T-helper 17 cell (primary cell): ENCODE measurements at places on chromosomes 3 and 15.

GRCh38 chr3:146040630-146041029 is 120.4 kb downstream of the PLOD2 start:
- DNase-seq, result no peak

GRCh38 chr15:43511012-43511885 is 6.2 kb upstream of the MAP1A start:
- DNase-seq, result no peak

GRCh38 chr3:109853077-109853731 is 515.9 kb upstream of the DPPA4 start:
- DNase-seq, result no peak

GRCh38 chr3:120244834-120245225 is 40.2 kb downstream of the GPR156 start:
- no peak for DNase-seq

DNA sequence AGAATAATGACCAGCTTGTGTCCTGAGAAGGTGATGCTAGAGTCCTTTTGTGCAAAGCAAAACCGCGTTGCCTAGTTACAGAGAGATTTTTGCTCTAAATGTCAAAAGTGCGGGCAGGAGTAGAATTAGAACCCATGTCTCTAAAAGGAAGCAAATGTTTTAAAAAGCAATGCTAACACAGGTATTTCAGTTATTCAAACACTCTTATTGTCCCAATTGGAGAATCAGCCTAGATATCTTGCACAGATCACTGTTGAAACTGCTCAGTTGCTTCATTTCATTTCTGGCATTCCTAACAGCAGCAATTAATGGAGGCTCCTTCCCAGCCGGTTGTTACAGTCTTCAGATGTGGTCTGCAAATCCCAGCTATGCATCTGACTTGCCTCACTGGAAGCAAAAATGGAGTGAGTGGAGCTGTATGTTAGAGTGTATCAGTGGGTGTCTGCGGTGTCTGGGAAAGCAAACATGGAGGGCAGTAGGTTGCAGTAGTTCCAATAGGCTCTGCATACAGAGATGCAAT is 55.6 kb upstream of the SEMA6D start:
- DNase-seq, result no peak

GRCh38 chr3:53145713-53146080 is 15.3 kb upstream of the PRKCD start:
- DNase-seq, result no peak

DNA sequence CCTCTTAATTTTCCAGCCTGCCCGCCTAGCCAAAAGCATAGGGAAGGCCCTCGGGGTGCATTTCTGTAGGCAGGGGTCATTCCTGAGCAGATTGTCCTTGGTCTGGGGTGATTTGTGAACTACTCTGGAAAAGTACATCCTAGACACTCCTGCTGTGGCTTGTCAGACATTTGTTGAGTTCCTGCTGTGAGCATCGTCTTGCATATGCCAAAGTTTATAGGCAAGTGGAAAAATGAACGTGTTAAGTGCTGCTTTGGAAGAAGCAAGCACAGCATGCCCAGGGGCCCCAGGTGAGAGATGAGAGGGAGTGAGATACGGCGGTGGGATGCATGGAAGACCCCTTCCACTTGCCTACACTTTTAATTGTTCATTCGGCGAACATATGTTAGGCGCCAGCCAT is 237.7 kb upstream of the ST8SIA2 start:
- DNase-seq, result no peak

DNA sequence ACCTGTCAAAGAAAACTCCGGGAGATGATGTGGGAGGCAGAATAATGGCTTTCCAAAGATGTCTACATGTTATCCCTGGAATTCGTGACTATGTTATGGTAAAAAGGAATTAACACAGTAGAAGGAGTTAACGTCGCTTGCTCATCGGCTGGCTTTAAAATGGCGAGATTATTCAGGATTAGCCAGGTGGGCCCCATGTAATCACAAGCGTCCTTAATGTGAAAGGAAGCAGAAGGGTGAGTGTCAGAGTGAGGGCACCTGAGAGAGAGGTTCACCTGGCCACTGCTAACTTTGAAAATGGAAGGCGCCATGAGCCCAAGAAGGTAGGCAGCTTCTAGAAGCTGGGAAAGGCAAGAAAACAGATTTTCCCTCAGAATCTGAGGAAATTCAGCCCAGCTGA is 557.2 kb downstream of the EPHB1 start:
- DNase-seq, result no peak

- no peak for DNase-seq
These were observed 292.5 kb downstream of the ARPP21 start for GRCh38 chr3:35931867-35932266.

DNA sequence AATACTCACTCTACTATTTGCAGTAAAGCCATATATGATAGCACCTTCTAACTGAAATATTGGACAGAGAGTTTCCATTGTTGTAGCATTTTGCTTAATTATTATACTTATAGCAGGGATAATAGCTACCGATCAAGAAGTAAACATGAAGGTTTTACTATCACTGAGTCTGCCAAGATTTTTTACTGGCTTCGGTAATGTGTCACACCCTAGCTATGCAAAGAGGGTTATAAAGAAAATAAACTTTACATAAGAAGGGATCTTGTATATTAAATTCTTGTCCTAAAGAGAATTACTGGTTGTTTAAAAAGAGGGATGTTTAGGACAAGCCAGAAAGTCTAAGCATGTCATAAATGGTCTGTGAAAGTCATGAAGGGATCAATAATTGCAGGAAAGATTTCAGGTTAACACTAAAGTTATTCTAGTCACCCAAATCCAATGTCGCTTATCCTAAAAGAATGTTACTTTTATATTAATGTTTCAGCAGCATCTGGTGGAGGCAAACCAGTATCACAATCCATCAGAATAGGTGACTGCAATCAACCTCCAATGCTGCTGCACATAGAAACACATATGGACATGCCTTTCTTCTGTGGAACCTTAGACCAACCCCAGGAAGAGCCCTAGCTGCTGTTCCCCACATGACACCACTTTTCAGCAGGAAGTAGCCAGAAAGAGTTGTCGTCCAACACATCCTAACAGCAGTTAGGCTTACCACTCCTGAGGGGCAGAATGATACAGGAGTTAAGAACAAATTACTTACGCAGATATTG is 62.7 kb upstream of the GK5 start:
- no peak for DNase-seq

GRCh38 chr15:26945046-26945445 is 25.9 kb upstream of the GABRG3 start:
- no peak for DNase-seq

- no peak for DNase-seq
These were observed 791.1 kb upstream of the ALCAM start for GRCh38 chr3:104575634-104576033.

- no peak for DNase-seq
These were observed 4.4 kb upstream of the SCN5A start for GRCh38 chr3:38653685-38654537.

DNA sequence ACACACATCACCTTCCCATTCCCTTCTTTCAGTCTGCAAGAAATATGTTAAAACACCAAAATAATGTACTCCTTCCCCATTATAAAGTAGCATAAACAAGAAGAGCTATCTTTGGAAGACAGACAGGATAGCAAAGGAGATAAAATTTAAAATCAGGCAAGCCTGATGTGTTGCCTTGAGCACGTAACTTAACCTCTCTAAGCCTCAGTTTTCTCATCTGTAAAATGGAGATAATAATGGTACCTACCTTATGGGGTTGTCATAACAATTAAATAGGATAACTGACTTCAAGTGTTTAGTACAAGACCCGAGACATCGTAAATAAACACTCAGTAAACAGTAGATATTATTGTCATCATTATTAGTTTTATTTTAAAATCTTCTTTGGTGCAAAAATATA is 142.4 kb downstream of the NR1D2 start:
- DNase-seq, result no peak

DNA sequence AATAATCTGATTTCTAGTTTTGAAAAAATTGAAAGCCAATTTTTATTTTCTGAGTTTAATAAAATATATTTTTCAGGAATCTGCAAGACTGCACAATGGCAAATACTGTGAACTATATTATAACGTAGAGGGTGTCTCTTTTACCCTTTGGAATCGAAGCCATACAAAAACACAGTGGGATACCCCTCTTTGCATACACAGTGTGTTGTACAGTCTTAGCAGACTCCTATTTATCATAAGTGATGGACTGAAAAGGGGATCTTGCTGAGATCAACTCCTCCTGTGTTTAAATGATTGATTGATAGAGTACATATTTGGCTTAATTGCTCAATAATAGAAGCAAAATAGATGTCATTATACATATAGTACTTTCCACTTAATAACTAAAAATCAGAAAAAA is 981.2 kb downstream of the NSUN3 start:
- DNase-seq, result no peak

GRCh38 chr3:165817160-165817709 is 20.0 kb downstream of the BCHE start:
- DNase-seq, result no peak

GRCh38 chr3:172142051-172142863 is 102.9 kb downstream of the FNDC3B start:
- DNase-seq, result no peak

DNA sequence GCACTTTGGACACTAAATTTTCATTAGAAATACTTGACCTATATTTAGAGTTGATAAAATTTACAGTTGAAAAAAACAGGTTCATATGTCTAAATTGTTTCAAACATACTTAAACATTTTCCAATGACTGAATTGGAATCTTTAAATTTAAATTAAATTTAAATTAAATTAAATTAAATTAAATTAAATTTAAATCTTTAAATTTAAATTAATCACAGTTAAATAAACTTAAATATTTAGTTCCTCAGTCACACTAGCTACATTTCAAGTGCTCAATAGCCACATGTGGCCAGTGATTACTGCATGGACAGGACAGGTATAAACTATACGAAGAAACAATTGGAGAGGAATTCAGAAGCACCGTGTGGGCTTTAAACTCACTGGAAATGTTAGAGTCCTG is 16.8 kb downstream of the LRRC3B start:
- no peak for DNase-seq

- DNase-seq, result no peak
These were observed 12.4 kb upstream of the ZMAT3 start for GRCh38 chr3:179083977-179084376.

GRCh38 chr15:59457103-59457502 is 19.1 kb downstream of the FAM81A start:
- DNase-seq, result no peak

GRCh38 chr3:129888771-129889170 is 4.7 kb downstream of the TMCC1 start:
- no peak for DNase-seq

DNA sequence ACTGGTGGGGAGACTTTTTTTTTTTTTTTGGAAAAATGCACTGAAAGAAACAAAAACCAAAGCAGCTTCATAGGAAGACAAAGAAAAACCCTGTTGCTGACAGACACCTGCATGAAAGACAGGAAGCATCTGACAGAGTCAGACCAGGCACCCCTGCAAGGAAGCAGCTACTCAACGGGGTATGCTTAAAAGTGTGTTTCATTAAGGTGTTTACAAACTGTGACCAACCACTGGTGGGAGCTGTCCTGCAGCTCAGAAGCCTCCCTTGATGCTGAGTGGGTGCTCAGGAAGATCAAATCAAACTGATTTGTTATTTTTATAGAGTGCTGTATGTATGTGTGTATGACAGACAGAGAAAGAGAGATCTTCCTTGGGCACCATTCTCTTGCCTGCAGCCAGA is 34.7 kb upstream of the AGBL1 start:
- no peak for DNase-seq

GRCh38 chr3:48347500-48347899 is 14.0 kb upstream of the SPINK8 start:
- no peak for DNase-seq

DNA sequence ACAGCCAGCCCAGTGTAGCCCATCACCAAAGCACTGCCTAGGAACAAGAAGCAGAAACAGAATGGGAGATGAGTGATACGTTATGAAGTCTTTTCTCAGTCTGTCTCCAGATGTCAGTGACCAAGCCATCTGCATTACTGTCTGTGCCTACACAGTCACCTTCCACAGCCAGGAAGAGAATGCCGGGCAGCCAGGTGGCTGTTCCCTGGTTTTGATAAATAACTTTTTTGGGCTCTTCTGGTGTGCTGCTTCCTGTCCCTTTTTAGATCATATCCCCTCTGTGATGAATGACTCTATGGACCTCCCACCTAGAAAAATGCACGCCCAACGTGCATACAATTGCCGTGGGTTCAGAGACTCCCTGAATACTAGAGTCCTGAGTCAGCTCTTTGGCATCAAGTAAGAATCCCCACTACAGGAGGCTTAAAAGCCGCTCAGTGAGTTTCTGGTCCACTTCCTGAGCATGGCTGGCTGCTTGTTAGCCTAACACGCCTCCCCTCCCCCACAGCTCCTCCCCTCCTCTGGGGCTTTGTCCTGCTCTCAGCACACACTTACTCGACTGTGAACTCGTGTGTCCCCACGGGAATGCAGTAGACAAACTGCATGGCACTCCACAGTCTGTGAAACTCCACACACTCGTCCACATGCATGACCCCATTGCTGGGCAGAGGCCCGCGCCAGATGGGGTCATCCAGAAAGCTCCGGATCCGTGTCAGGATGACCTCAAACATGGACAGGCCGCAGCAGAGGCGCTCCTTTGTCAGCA is 34.7 kb downstream of the NIPA2 start:
- DNase-seq, result no peak

DNA sequence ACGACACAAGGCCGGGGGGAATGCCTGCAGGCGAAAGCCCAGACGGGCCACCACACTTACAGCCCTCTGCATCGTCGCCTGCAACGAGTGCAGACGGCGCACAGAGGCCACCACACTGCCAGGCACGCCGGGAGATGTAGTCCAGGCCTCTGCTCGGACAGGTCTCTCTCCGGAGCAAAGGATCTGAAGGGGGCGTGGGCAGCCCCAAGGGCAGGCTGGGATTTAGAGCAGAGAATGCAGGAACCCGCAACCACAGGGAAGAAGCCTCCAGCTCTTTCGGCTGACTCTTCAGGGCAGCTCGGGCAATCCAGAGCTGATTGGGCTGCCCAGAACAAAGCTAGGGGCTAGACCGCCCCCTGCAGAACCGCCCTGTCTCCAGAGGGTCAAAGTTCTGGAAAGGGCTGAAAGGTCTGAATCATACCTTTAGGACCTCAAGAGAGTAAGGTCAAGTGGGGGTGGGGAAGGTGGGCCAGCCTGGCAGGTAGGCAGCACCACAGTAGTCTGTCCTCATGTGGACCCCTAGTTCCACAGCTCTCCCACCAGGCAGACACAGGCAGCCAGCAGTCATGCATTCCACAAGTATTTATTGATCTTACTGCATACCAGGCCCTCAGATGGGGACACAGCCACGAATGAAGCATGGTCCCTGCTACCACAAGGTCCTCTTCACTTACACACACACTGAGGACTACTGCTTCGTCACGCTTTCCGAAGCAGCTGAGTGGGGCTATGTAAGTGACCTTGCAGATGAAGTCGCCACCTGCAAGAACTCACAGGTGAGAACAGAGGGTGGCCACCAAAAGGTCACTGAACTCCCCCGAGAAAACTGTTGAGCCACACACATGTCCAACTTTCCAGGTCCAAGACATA is at the start of gene AMT:
Gene AMT (minus strand): TSS at position 95 of the 870 bp plus-strand sequence. CDS start 23 bp downstream, at position 72.
- DNase-seq, result no peak

- DNase-seq, result no peak
These were observed 1.4 kb upstream of the TMEM87A start for GRCh38 chr15:42274702-42274989.

GRCh38 chr3:195140410-195140809 is 130.5 kb downstream of the XXYLT1 start:
- DNase-seq, result no peak
